Muscle of arm (tissue), 14 donors: ENCODE measurements at places on chromosomes 11 and 22.

GRCh38 chr11:111081021-111081511, 164.5 kb upstream of the POU2AF2 start:
- DNase-seq, result peak; percentile 77

DNA sequence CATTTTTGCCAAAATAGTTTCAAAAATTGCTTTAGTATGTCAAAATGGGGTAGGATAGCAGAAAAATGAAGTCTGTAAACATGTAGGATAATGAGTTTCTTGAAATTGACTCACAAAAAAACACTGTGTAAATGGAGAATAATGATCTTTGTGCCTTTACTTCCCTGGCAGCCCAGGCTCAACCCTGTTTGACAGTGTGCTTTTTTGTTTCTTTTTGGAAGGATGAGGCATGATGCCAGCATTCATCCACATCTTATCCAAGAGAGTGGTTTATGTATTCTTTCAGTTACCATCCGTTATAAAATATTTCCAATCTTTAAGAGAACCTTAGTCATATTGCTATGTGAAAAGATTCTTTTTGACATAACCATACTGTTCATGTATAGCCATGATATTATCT, 70.6 kb downstream of the ARHGAP42 start:
- no peak for DNase-seq

DNA sequence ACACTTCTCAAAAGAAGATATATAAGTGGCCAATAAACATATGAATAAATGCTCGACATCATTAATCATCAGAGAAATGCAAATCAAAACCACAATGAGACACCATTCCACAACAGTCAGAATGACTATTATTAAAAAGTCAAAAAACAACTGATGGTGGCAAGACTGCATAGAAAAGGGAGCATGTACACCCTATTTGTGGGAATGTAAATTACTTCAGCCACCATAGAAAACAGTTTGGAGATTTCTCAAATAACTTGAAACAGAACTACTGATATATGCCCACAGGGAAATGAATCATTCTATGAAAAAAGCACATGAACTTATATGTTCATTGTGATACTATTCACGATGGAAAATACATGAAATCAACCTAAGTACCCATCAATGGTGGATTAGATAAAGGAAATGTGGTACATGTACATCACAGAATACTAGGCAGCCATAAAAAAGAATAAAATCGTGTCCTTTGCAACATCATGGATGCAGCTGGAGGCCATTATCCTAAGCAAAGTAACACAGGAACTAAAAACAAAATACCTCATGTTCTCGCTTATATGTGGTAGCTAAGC, 42.4 kb downstream of the GLYATL2 start:
- DNase-seq, result no peak

DNA sequence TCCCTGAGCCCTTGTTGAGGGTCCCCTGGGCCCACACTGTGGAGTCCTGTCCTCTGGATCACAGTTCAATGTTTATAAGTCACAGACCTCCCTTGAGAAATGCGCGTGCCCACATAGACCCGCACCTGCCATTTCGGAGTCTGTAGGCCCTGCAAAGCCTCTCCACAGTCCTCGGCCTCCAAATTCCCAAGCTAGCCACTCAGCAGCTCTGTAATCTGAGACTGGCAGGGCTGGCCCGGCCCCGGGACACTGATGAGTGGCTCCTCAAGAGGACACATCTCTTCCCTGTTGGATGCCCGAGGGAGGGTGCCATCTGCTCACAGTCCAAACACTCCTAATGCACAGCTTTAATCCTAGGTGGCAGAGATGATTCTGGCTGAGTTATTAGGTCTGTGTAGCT, 39.1 kb downstream of the B3GAT1 start:
- no peak for DNase-seq

- DNase-seq, result no peak
Measured at GRCh38 chr11:75355051-75355450, 3.6 kb upstream of the ARRB1 start.

- no peak for DNase-seq
Measured at GRCh38 chr11:45593992-45594391, 71.4 kb downstream of the CHST1 start.

DNA sequence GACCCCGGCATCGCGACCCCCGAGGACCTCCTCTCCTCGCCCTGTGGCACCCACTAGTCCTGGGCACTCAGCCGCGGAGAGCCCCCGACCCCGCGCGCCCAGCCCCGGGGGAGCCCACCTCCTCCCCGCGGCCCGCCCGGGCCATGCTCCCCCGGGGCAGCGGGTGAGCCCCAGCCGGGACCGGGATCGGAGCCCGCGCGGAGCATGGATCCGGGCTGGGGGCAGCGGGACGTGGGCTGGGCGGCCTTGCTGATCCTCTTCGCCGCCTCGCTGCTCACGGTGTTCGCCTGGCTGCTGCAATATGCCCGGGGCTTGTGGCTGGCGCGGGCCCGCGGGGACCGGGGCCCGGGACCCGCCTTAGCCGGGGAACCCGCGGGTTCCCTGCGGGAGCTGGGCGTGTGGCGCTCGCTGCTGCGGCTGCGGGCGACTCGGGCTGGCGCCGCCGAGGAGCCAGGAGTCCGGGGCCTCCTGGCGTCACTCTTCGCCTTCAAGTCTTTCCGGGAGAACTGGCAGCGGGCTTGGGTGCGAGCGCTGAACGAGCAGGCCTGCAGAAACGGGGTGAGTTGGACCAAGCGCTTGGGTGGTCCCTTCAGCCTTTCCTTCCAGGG, 498 bp downstream of the C2CD2L start:
- no peak for DNase-seq

- no peak for DNase-seq
Measured at GRCh38 chr11:77040889-77041288, 6.7 kb downstream of the B3GNT6 start.

DNA sequence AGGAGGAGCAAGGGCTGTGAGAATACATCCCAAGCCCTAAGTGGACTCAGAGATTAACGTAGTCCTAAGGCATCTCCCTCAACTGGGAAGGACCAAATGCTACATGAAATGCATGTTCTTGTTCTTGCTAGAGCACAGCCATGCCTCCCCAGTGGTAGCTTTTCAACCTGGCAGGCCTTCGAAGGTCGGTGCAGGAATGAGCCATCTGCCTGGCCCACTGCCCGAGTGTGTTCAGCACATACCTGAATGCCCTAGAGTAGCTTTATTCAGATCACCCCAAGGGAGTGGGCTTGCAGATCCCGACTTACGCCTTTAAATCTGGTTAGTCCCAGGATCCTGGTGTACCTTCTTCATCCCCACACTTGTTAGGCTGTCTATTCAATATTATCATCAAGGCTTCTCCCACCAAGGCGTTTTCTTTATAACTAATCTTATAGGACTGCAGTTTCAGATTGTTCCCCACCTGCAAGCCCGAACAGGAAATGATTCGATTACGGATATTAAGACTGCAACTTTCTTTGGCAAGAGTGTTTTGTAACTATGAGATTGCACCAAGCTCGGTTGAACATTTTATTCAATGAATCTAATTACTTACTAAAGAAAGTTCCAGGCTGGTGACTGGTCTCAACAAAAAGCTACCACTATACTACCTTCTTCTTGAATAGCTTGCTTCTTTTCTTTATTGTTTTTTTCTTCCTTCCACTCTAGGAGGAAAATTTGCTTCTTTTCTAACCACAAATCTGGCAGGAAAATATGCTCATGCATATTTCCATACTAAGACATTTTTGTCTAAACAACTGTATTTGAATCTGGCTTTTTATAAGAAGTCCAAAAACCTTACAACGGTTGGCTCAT, 115.6 kb downstream of the SGSM3 start:
- DNase-seq, result no peak

GRCh38 chr11:68810164-68810563, 31.6 kb downstream of the CPT1A start:
- DNase-seq, result no peak

DNA sequence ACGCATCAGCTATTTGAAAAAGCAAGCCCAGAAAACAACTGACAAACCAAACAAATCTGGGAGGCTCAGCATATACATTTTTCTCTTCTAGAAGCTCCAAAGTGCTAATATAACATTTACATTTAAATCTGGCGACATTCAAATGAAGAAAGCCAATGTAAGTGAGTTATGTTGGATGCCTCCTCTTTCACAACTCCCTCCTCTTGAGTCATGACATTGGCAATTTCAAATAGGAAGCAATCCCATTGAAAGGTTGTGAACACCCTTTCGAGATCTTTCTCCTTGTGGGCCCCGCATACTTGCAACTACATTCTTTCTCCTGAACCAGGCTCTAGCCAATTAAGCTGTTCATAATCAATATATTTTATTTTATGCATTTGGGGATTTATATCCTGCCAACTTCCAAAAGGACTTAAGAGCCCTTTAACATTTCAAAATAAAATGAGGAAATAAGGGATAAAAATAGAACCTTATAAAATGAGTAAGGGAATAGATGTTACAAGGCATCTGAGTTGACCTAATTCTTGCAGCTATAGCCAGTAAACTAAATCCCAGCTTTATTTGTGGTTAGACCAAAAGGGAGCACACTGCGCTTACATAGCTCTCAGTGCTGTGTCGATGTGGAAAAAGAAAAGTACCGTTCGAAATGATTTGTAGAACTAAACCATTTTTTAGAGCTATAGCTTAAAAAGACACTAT, 129.5 kb upstream of the SESN3 start:
- DNase-seq, result no peak

DNA sequence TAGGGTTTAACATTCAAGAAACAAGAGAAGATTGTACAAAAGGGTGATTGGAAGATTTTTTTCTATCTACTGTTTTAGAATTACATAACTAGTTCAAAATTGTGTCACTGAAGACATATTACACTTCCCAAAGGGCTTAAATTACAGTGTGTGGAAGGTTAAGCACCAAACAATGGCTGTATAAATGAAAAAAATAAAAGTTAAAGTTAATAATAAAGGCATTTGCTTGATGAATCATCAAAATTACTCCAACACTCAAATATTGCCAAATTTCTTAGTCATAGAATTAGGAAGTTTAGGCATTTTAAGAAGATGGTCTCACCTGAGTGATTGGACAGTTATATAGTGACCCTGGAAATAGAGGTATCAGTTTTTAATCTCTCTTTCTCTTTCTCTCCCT, 227.6 kb upstream of the CARD18 start:
- no peak for DNase-seq

- DNase-seq, result no peak
Measured at GRCh38 chr11:120694726-120695125, 183.2 kb downstream of the GRIK4 start.

GRCh38 chr11:116576526-116576925, 196.3 kb downstream of the BUD13 start:
- DNase-seq, result no peak

DNA sequence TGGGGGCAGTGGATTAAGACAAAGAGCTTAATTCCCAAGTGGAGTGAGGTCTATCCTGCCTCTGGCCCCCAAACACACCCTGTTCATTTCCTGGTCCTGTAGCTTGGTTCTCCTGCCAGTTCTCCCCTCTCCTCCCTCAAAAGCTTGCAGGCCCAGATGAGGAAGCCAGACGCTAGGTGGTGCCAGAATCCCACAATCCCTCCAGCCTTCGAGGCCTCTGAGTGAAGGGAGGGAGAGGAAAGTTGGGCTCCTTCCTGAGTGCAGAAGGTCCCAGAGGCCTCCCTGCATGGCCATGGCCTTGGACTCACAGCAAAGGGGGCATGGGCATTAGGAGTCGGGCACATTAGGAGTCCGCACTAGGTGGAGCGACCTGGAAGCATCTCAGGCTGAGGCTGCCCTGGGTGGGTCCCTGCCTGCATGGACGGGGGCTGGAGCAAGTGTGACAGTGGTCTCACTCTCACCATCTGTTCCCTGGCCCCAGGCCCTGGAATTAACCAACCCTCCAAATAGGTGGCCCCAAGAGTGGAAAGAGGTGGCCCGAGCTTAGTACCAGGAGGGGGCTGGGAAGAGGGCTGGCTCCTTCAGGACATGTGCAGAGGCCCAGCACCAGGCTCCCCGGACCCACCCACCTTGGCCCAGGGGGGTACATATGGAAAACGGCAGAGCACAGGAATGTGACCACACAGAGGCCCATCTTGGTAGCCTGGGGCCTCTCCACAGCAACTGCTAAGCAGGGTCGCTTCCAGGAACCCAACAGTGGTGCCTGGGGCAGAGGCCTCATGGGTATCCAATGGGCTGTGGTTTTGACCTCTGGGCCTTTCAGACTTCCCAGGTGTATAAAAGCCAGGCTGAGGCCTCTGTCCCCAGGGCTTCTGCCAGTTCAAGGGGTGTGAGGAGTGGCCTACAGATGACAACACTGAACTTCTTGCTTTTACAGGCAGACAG, 5.2 kb downstream of the FXYD2 start:
- peak; percentile 89 for DNase-seq

- DNase-seq, result no peak
Measured at GRCh38 chr11:26575946-26576345, 3.9 kb upstream of the MUC15 start.

GRCh38 chr11:75369560-75370255, 18.2 kb upstream of the ARRB1 start:
- DNase-seq, result no peak

DNA sequence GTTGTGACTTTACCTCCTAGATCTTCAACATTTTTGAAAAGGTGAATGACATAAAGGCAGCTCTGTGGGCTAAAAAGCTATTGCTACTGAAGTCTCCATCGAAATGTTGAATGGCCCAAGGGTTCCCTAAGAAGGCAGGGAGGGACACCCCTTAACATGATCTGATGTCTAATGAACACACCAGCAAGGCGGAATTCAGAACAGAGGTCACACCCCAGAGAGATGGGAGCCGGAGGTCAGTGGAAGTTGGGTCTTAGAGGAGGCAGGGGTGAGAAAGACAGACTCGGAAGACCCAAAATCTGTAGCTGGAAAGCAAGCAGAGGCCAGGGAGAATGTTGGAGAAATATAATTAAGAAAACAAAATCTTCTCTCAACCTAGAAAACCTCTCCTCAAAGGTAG, 79.0 kb downstream of the TRIM29 start:
- DNase-seq, result no peak

GRCh38 chr11:86395061-86395551, 20.4 kb downstream of the CCDC81 start:
- DNase-seq, result no peak

DNA sequence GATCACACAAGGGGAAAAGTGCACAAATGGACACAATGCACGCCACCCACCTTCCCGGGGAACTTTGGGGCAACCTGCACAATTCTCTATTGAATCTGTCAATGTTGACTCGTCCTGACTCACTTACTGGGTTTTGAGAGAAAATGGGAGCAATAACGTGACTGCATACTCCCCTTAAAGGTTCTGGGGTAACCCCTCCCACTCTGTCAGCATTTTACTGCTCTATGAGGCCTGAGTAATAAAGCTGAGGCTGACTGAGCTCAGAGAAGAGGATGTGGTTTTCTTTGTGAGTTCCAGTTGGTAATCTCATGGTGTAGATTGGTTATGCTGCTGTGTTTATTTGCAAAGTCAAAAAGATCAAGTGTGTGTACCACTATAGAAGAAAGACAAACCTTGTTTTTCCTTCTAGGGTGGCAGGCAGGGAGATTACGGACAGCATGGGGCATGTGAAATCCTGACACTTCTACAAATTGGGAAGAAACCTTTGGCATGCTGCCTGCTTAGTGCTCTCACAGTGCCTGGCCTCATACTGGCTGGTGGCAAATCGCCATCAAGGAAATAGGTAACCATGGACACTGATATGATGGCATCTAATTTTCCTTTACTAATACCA, 16.1 kb upstream of the APOA1 start:
- DNase-seq, result no peak

GRCh38 chr11:68349461-68350249, 37.3 kb downstream of the LRP5 start:
- DNase-seq, result no peak
